Myometrial cell (primary cell): ENCODE measurements at places on chromosomes 5 and 9. TPM values are rescaled to one million over a fixed set of nuclear protein-coding genes. Genes with fewer than 3 reads are reported as not detected.

Gene BSPRY
- not detected in 2 replicates for total RNA-seq

Gene CDC26
- 30.0 and 39.5 TPM in 2 replicates for total RNA-seq

Gene ARHGEF37
- 0.89 and 2.9 TPM in 2 replicates for total RNA-seq

Gene SMIM32
- total RNA-seq = not detected in 2 replicates

Gene PLAC8L1
- total RNA-seq = not detected in 2 replicates

Gene RMRP
- 1,659 and 5,862 TPM in 2 replicates for total RNA-seq

Gene PCDHA9
- not detected in 2 replicates for total RNA-seq
